Fibroblast of gingiva (primary cell): ENCODE measurements at places on chromosomes 16 and 17.

- DNase-seq = no peak
Measured at GRCh38 chr17:35745246-35745645, 7.8 kb downstream of the GAS2L2 start.

DNA sequence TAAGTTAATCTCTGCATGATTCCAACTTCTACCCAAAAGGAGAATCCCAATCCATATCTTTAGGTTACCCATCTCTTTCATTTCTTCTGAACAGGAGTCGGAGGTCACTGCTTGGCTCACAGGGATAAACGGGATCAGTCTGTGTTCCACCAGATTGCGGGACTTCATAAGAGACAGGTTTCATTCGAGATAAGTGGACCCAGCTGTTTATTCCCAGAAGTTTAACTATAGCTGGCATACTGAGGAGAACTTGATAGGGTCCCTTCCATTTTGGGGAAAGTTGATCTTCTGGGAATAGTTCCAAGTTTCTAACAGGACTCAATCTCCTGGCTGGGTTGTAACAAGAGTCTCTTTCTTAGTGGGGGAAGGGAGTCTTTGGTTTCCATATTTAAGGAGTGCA, 45.4 kb upstream of the ARL4D start:
- peak; percentile 4 for DNase-seq

- DNase-seq = no peak
Measured at GRCh38 chr17:63774969-63775265, 947 bp downstream of the DDX42 start.

GRCh38 chr16:53908731-53909130, 204.8 kb downstream of the FTO start:
- DNase-seq = peak; percentile 82

- DNase-seq = no peak
Measured at GRCh38 chr17:74332017-74332650, 6.1 kb downstream of the KIF19 start.

GRCh38 chr17:15947976-15948752, 3.2 kb downstream of the ADORA2B start:
- DNase-seq = no peak

DNA sequence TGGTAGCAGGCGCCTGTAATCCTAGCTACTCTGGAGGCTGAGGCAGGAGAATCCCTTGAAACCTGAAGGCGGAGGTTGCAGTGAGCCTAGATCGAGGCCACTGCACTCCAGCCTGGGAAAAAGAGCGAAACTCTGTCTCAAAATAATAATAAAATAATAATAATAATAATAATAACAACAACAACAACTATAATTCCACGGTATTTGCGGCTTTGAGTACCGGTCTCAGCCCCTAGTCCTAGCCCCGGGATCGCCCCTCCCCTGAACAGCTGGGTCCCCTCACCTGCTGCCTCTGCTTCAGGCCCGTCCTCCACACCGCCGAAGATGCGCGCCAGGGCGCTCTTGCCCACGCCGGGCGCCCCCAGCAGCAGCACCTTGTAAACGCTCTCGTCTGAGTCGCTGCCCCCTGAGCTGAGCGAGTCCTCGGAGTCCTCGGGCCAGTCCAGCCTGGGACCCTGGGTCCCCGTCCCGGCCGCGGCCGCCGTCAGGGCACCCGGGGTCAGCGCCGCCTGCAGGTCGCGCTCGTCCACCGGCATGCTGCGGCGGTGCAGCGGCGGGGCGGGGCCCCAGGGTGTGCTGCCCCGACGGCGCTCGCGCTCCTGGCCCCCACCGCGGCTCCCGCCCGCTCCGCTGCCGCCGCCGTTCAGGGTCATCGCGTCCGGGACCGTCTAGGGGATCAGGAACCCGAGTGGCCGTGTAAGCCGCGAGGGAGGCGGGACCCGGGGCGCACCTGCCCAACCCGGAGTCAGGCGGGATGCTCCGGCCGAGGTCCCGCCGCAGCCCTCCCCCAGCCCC, 611 bp downstream of the RRAD start:
- DNase-seq = no peak

GRCh38 chr17:81703747-81704654, 834 bp downstream of the MRPL12 start:
- DNase-seq = no peak

- no peak for DNase-seq
Measured at GRCh38 chr17:12421646-12422306, 243.9 kb upstream of the MYOCD start.

DNA sequence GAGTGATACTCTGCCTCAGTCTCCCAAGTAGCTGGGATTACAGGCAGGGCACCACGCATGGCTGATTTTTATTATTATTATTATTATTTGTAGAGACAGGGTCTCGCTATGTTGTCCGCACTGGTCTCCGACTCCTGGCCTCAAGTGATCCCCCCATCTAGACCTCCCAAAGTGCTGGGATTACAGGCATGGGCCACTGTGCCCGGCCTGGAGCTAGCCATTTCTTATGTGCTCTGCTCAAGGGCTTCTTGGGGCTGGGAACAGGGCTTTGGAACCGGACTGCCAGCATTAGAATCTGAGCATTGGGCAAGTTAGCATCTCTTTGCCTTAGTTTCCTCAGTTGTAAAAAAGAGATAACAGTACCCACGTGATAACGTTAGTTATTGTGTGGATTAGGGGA, 111.3 kb downstream of the C16orf78 start:
- DNase-seq = no peak

DNA sequence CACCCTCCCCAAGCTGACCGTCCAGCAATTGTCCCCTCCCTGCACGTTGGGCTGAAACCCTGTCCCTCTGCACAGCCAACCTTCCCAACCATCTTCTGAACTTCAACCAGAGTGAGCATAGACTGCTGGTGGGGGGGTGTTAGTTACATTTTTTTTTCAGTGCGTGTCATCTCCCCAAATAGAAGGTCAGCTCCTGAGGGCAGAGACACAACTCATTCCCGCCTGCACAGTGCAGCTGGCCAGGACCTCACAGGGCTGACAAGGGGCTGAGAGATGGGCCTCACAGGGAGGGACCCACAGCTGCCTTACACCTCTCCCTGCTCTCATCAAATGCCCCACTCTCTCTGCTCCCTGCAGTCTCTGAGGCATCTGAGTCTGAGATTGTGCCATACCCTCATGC, 8.4 kb downstream of the SRL start:
- DNase-seq = no peak

GRCh38 chr17:81336930-81337325, 41.8 kb upstream of the SLC38A10 start:
- DNase-seq = no peak

DNA sequence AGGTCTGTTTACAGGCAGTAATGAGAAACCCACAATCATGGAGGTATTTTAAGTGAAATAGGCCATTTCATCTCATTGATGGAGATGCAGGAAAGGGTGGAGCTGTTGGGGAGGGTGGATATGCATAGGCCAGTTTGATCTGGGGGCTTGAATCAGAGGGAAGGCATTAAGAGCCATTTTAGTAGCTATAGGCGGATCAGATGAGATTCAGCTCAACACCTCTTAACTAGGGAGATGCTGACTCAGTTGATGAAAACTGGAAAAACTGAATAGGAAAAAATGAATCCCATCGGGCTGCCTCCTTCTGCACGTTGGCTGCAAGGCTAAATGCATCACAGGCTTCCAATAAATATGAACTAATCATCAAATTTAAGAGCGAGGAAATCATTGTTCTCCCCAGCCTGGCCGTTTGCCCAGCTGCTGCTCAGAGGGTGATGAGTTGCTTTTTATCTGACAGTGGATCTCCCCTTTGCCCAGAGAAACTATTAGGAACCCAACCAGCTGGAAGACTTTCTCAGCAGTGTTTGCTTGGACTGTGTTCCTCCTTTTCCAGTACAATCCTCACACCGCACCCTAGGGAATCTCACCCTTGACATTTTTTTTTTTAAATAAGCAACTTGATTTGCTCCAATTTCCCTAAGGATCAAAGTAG, 149.6 kb downstream of the SOX9 start:
- DNase-seq = peak; percentile 4

- DNase-seq = peak; percentile 54
Measured at GRCh38 chr17:77475016-77475976, 334.5 kb downstream of the SEC14L1 start.

DNA sequence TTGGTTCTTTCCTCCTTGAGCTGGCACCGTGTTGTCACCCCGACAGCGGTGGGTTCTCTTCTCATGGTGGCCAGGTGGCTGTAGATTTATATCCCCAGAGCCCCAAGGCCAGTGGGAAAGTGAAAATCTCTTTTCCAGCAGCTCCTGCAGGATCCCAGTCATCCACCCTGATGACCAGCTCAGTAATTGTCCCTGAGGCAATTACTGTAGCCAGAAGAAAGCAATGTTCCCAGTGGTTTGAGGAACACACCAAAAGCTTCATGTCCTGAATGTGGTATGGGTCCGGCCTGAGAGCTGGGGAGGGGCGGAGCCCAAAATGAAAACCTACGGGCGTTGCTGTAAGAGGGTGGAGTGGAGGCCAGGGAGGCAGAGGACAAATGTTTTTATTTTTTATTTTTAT, 69.0 kb downstream of the WSB1 start:
- no peak for DNase-seq

DNA sequence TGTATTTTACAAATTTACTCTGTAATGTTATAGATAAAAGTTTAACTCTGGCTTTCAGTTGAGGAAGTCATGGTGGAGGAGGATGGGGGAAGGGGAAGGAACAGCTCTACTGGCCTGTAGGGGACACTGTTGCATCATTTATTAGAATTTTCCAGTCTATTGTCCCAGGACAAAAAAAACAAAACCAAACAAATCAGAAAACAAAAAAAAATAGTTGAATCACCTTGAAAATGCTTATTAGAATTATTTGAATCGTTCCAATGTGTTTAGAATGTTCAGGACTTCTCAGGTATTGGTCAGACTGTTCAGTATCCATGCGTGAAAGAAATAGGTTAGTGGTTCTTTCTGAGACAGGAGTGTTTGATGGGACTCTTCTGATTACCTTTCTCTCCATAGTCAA, 242.0 kb downstream of the FTO start:
- DNase-seq = peak; percentile 50

- no peak for DNase-seq
Measured at GRCh38 chr16:63684149-63685101, 1437.4 kb downstream of the CDH11 start.

DNA sequence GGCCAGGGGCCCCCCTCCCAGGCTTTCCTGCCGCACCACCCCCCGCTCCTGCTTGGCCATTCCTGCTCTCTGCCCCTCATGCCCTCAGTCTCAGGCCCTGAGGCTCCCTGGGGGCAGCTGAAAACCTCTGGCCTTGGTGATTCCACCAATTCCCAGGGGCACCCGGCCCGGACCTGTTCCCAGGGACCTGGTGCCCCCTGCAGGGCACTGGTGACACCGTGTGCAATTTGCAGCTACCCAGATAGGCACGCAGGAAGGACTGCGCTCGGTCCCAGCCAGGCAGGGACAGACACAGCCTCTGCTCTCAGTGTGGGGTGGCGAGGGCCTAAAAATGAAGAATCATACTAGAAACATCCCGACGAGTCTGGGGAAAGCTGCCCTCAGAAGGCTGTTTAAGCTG, 13.4 kb downstream of the WFDC1 start:
- DNase-seq = peak; percentile 36

DNA sequence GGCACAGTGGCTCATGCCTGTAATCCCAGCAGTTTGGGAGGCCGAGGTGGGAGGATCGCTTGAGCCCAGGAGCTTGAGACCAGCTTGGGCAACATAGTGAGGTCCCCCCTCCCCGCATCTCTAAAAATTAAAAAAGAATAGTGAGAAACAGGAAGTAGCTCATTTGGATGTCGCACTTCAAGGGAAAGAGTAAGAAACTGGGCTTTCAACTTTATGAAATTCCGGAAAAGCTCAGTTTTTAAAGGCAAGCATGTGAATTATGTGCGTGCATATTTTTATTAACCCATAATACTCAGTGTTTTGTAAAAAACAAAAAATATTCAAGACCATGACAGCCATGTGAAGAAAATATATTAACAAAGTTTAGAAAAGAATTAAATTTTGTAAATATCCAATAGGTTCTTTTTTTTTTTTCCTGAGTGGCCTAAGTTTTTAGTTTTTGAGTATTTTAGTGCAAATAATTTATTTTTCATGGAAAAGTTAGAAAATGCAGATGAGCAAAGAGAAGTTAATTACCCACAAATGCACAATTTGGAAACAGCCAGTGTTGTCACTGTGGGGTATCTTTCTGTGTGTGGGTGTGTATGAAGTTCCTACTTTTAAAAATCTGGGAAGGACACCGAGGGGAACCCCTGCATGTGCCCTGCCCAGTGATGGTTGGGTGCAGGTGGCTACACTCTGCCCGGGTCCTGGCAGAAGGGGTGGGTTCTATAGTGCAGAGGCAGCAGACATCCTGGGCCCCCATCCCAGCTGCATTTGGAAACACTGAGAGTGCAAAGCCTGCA, 40.0 kb downstream of the CIBAR2 start:
- DNase-seq = no peak
